ENCODE measurements at places on chromosomes 12 and 14.

- no peak for DNase-seq
These were observed 36.9 kb downstream of the BCL11B start for GRCh38 chr14:99234961-99235571.

DNA sequence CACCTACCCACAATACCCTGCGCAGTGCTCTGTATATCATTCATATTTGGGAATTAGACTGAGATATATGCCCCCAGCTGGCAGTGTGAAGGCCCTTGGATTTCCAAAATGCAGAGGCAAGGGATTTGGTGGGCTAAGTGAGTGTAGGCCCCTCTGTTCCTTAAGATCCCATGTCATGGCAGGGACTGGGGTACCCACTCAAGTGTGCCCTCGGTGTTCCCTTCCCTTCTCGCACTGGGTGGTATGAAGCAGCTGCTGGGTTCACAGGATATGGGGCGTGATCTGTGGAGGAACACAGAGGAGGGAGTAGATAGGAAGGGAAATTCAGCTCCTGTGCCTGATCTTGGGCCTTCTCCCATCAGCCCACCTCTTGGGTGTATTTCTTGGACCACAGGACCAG is 63.1 kb upstream of the VASH1 start:
- no peak for DNase-seq

DNA sequence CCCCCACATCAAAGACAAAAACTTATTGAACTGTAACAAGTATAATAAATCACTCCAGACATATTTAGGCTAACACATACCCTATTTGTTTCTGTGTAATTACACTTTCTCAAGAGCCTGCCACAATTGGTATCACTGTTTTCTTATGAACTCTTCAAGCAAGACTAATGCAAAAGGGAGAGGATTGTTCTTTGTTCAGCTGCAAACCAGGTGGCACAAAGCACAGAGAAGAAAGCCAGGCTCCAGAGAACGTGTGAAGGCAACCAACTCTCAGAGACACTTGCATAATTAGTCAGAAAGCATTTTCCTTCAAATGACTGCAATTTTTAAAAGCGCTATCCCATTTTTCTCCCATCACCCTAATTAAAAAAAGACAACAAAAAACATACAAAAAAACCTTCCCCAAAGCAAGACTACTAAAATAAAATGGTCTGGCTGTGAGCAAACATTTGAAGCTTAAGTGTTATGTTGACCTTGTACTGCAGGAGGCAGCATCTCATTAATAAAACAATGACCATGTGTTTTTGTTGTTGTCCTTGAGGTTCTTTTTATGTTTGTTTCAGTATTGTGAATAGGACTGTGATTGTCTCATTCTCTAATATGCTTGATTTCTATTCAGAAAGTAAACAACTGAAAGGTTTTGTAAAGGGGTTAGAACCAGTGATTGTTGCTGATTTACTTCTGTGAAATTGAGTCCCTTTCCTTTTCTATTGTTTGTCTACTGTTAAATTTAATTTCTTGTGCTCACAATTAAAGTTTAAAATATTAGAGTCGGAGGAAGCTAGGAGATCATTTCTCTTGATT is 452.7 kb upstream of the PDE3A start:
- DNase-seq = peak; percentile 77

DNA sequence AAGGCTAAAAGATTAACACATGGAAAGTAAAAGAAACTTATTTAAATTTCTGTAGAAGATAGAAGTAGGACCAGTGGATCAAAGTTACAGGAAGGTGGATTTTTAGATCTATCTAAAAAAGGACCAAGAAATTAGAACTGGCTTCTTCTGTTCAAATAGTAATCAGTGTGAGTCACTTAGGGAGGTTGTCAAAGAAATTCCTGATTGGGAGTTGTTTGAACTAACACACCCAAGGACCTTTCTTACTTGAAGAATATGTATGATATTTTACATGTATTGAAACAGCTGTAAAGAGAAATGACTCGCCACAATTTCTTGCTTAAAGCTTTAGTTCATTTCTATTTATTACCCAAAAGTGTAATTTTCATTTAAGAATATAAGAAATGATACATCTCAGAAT is 256.9 kb downstream of the RAD51B start:
- DNase-seq = no peak

GRCh38 chr14:41230683-41231082 is 376.0 kb upstream of the LRFN5 start:
- no peak for DNase-seq

DNA sequence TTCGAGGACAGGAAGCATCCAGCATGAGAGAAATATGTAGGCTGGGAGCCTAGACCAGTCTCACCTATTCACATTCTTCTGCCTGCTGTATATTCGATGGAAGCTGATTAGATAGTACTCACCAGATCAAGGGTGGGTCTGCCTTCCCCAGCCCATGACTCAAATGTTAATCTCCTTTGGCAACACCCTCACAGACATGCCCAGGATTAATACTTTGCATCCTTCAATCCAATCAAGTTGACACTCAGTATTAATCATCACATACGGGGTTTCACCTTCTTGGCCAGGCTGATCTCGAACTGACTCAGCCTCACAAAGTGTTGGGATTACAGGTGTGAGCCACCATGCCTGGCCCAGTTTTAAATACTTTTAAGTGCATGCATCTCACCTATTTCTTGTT is 30.5 kb upstream of the SLC10A1 start:
- DNase-seq = no peak
